ENCODE measurements at places on chromosomes 3 and 15. TPM values are rescaled to one million over a fixed set of nuclear protein-coding genes. Genes with fewer than 3 reads are reported as not detected.

Gene PLCH1
- polyA plus RNA-seq = 2.3 TPM

Gene MUC13
- polyA plus RNA-seq = not detected

Gene SKIL
- 7.7 TPM for polyA plus RNA-seq

Gene GP5
- polyA plus RNA-seq = not detected

Gene NEK10
- 22.3 TPM for polyA plus RNA-seq

Gene NDN
- 23.8 TPM for polyA plus RNA-seq

Gene HYAL2
- polyA plus RNA-seq = 1.8 TPM

Gene SEMA3B
- 0.28 TPM for polyA plus RNA-seq
